ENCODE measurements at places on chromosomes 4 and X.

DNA sequence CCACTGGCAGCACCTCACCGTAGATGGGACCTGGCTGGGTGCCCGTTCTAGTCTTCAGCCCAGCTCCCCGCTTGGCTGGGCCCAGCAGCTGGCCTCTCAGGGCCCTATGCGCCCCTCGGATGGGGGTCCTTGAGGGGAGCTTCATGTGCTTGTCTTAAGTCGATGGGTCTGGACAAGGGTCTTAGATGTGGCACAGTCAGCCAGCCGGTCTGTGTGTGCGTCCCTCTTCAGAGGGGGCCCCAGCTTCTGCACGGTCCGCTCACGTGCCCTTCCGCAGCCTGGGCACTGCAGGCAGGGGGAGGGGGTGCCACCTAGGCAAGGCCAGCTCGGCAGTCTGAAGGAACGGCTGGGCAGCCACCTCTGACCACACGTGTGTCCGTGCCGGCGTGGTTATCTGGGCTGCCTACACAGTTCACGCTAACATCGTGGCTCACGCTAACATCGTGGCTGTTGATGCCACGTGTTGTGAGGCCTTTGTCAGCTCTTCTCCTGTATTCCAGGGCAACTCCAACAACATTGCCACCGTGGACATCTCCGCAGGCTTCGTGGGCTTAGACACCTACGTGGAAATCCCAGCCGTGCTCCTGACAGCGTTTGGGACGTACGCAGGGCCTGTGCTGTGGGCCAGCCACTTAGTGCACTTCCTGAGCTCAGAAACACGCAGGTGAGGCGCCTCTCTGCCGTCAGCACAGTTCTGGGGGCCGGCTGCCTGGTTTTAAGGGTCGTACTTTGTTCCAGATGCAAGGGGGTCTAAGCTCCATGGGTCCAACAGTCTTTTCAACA lies 34.5 kb downstream of the PIGG start:
- DNase-seq = no peak
- H3K4me3 ChIP-seq = no peak overlapping the region
- H3K27ac ChIP-seq = no peak overlapping the region

- H3K27ac ChIP-seq = no peak overlapping the region
- no peaks in the 10 kb centered on the region for H3K4me1 ChIP-seq
- no peaks in the 10 kb centered on the region for H3K36me3 ChIP-seq
Observed at GRCh38 chr4:44368413-44369167, 80.0 kb downstream of the KCTD8 start.

GRCh38 chr4:174549721-174550120 lies 27.4 kb upstream of the HPGD start:
- H3K27me3 ChIP-seq = no peaks in the 10 kb centered on the region
- H3K4me3 ChIP-seq = no peak overlapping the region
- H3K4me1 ChIP-seq = no peaks in the 10 kb centered on the region

- no peak overlapping the region for H3K4me3 ChIP-seq
- H3K4me1 ChIP-seq = peaks cover 5% of the 10 kb centered on the region
Observed at GRCh38 chrX:103913356-103914020, 48.9 kb upstream of the TMSB15B start.

DNA sequence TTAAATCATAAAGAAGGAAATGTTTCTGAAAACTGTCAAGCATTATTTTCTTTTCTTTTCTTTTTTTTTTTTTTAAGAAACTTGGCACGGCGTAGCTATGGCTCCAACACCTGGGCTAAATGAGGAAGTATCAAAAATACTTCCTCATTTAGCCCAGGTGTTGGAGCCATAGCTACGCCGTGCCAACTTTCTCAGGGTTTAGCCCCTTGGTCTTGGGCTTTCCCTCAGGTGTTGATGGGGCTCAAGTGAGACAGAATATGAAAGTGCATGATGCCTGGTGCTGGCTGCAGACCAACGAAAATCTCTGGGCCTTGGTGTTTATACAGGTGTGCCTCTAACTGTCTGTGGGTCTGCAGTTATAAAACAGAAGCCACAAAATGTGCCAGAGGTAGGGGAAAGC lies 132.7 kb downstream of the ARHGAP24 start:
- DNase-seq = no peak
- no peaks in the 10 kb centered on the region for H3K4me1 ChIP-seq
- no peak overlapping the region for H3K27ac ChIP-seq
- no peaks in the 10 kb centered on the region for H3K27me3 ChIP-seq
- no peaks in the 10 kb centered on the region for H3K36me3 ChIP-seq

- H3K4me1 ChIP-seq = no peaks in the 10 kb centered on the region
- H3K27me3 ChIP-seq = no peaks in the 10 kb centered on the region
- no peaks in the 10 kb centered on the region for H3K36me3 ChIP-seq
- no peak overlapping the region for H3K4me3 ChIP-seq
Observed at GRCh38 chrX:110786486-110786885, 9.1 kb downstream of the CHRDL1 start.

- H3K27ac ChIP-seq = no peak overlapping the region
- no peak for DNase-seq
- no peak overlapping the region for H3K4me3 ChIP-seq
Observed at GRCh38 chr4:25654031-25654970, 1.4 kb upstream of the SLC34A2 start.

- H3K36me3 ChIP-seq = no peaks in the 10 kb centered on the region
- no peak overlapping the region for H3K27ac ChIP-seq
Observed at GRCh38 chr4:124343661-124344171, 368.8 kb downstream of the ANKRD50 start.

DNA sequence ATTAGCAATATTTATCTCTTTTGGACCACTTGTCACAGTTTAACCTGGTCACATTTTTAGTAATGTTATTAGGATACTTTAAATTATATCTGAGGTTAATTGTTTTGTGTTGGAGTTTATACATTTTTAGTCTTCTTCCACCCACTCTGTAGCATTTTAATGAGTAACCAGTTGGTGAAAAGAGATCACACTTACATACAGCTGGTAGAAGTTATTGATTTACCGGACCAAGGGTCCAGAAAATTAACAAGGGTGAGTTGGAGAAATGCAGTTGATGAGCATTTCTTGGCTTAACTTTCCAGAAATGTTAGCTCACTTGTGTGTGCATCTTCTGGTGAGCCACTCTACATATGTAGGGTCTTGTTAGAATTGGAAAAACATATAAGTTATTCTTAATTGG lies 219.6 kb downstream of the GRXCR1 start:
- no peak overlapping the region for H3K4me3 ChIP-seq
- H3K27me3 ChIP-seq = no peaks in the 10 kb centered on the region
- no peak for DNase-seq
- H3K27ac ChIP-seq = no peak overlapping the region
- no peaks in the 10 kb centered on the region for H3K36me3 ChIP-seq

- peak overlapping the region; percentile 60 for H3K27ac ChIP-seq
- H3K4me1 ChIP-seq = peaks cover 35% of the 10 kb centered on the region
- H3K27me3 ChIP-seq = no peaks in the 10 kb centered on the region
- no peak for DNase-seq
- H3K4me3 ChIP-seq = no peak overlapping the region
Observed at GRCh38 chr4:2591189-2591588, 54.7 kb downstream of the FAM193A start.

- no peak overlapping the region for H3K27ac ChIP-seq
- H3K4me3 ChIP-seq = no peak overlapping the region
- no peaks in the 10 kb centered on the region for H3K4me1 ChIP-seq
Observed at GRCh38 chrX:17580539-17581152, 156.6 kb upstream of the SCML1 start.

DNA sequence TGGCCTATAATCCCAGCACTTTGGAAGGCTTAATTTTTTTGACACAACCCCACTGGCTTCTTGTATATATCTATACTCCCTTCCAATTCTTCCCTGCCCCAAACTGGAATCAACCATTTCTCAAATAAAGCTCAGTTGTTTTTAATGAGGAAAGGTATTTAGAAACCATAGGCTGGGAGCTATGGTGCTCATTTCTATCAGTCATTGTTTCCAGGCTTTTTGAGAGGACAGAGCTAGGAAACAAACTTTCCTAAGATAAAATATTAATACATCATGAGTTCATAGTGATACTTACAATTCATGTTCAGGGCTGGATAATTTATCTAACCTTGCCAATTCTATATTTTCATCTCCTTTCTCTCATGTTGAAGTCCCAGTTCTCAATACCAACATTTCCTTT lies 50.3 kb downstream of the BCOR start:
- H3K4me1 ChIP-seq = no peaks in the 10 kb centered on the region
- no peaks in the 10 kb centered on the region for H3K27me3 ChIP-seq
- no peak for DNase-seq
- H3K27ac ChIP-seq = no peak overlapping the region

DNA sequence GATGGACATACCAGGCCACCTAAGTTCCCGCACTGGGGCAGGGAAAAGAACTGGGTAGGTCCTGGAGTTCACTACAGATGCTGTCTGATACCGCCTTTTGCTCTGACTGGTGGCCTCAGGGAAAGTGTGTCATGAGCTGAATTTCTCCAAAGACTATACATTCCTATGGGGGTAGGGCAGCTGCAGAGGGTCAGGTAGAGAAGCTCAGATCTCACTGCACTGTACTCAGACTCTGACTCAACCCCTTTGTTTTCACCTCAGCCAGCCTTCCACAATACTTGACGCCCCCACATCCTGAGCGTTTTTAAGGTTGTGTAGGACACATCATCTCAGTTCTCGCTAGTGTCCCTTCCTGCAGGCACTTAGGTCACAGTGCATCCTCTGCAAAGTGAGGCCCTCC lies 7.8 kb downstream of the GATB start:
- no peak overlapping the region for H3K4me3 ChIP-seq
- peak overlapping the region; percentile 45 for H3K27ac ChIP-seq
- peaks cover 16% of the 10 kb centered on the region for H3K36me3 ChIP-seq
- no peak for DNase-seq
- no peaks in the 10 kb centered on the region for H3K27me3 ChIP-seq

GRCh38 chrX:49915361-49916222 lies 6.8 kb upstream of the CLCN5 start:
- H3K4me3 ChIP-seq = no peak overlapping the region
- peaks cover under 1% of the 10 kb centered on the region for H3K4me1 ChIP-seq
- no peaks in the 10 kb centered on the region for H3K36me3 ChIP-seq
- peak; percentile 82 for DNase-seq

DNA sequence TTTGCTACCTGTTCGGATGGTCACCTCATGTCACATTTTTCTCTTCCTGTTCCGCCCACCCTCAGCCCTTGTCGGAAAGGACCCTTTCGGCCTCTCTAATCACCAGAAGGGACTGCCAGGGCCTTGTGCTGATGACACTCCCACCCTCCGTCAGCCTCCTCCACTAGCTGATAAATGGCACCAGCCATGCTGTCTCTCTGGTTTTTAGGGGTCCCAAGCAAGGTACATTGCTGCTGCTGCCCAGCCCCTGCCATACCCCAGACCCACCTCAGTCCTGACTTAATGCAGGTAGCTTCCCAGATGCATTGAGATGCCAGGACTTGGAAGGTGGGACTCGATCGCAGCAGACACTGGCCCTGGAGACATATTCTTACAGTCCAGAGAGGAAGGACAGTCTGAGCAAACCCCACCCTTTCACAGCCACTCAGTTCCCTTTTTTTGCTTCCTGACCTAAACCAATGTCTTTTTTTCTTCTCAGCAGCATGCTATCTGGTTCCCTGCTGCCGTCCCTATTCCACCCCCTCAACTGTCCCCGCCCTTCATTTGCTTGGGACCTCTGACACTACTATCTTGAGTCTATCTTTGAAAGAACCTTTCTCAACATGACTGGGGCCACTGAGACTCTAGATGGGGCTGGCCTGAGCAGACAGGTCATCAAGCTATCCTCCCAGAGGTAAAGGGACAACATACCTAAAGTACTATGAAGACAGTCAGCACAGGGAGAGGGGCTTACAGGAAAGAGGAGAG lies at the start of gene BTK:
Gene BTK (minus strand): TSS at position 397 of the 747 bp plus-strand sequence. CDS start 10,907 bp downstream, outside the sequence.
- H3K27me3 ChIP-seq = no peaks in the 10 kb centered on the region
- peaks cover 2% of the 10 kb centered on the region for H3K36me3 ChIP-seq
- H3K27ac ChIP-seq = no peak within 1 kb of the TSS
- no peak within 1 kb of the TSS for H3K4me3 ChIP-seq

- no peak overlapping the region for H3K4me3 ChIP-seq
- no peaks in the 10 kb centered on the region for H3K36me3 ChIP-seq
- H3K27ac ChIP-seq = no peak overlapping the region
- no peaks in the 10 kb centered on the region for H3K27me3 ChIP-seq
- peaks cover 11% of the 10 kb centered on the region for H3K4me1 ChIP-seq
Observed at GRCh38 chrX:101206471-101206870, 13.1 kb upstream of the DRP2 start.

DNA sequence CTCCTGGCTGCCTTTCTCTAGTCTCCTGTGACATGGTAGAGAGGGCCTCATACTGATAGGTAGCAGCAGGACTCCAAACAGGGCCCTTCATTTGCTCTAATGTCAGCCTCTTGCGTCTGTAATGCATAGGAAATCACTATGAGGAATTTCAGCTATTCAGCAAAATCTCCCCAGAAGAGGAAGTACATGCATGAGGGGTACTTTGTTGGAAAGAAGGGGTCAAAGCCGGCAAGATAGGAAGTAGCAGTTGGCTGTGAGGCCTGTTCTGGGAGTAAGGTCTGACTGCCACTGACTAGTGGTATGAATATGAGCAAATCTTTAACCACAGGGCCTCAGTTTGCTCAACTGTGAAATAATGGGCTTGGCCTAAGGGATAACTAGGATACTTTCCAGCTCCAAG lies 283.2 kb downstream of the ARHGAP10 start:
- no peaks in the 10 kb centered on the region for H3K36me3 ChIP-seq
- H3K4me1 ChIP-seq = no peaks in the 10 kb centered on the region
- no peak for DNase-seq
- H3K27ac ChIP-seq = no peak overlapping the region
- no peak overlapping the region for H3K4me3 ChIP-seq

GRCh38 chr4:2040391-2041238 lies 18.5 kb upstream of the NAT8L start:
- H3K4me3 ChIP-seq = peak overlapping the region; percentile 67
- peak; percentile 62 for DNase-seq
- H3K27me3 ChIP-seq = peaks cover 35% of the 10 kb centered on the region
- peaks cover 7% of the 10 kb centered on the region for H3K4me1 ChIP-seq
- no peak overlapping the region for H3K27ac ChIP-seq

DNA sequence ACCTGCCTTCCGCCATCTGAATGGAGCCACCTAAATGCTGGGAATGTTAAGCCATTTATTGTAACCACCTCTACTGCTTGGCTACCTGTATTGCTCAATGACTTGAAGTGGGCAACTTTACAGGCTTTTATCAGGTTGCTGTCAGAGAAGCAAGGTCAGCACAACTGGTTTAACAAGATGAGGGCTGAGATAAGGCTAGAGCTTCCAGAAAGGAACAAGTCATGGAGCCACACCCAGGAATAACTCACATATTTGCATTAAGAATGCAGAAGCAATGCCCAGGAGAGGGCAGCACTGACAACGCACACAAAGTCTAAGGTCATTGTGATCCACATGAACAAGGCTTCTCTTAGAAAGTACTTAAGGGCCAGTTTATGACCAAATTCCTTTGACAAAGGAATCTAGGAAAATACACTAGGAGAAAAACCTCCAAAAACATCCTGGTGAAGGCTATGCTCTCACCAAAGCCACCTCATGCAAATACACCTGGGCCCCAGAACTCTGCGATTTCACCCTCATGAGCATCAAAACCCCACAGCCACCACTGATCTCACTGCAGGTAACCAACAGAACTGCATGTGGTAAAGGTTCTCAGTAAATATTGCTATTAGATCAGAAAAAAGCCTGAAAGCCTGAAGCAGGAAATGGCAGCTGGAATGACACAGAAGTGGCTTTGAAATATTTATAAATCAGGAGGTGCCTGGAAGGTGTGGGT lies 15.0 kb upstream of the STS start:
- no peak overlapping the region for H3K27ac ChIP-seq
- peak; percentile 65 for DNase-seq
- H3K4me1 ChIP-seq = peaks cover 11% of the 10 kb centered on the region
- no peaks in the 10 kb centered on the region for H3K36me3 ChIP-seq

GRCh38 chrX:109347632-109348031 lies 134.3 kb downstream of the GUCY2F start:
- no peaks in the 10 kb centered on the region for H3K4me1 ChIP-seq
- no peak overlapping the region for H3K27ac ChIP-seq
- H3K27me3 ChIP-seq = no peaks in the 10 kb centered on the region
- no peak for DNase-seq
